ENCODE measurements at places on chromosomes 16 and 17.

GRCh38 chr17:27362909-27363308, 69.0 kb downstream of the WSB1 start:
- DNase-seq = no peak

DNA sequence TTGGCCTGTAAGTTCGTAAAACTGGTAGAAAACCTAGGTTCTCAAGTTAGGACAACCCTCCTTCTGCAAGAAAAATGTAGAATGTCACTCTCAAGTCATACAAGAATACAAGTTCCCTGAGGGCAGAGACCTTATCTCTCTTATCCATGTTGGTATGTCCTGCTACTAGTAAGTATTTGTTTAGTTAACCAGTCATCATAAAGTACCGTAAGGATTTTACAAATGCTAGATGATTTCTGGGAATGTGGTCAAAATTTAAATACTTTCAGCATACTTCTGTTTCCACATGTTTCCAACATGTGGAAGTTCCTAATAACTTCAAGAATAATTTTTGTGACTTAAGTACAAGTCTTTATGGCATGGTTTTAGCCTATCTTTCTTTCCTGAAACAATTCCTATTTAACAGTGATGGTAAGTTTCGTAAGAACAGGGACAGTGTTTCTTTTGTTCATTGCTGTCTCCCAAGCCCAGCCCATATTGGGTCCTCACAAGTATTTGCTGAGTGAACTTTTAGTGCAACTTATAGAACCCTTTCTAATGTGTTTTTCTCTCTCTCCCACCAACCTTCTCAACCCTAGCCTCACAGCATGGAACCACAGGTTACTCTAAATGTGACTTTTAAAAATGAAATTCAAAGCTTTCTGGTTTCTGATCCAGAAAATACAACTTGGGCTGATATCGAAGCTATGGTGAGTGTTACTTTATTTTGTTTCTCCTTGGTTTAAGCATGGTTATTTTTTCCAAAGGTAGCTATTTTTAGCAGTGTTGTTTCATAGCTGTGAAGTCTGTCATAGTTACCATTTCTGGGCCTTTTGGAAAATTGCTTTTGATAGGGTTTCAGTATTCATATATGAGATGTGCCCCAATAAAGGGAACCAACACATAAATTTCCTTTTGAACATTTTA, 4.5 kb downstream of the NBR1 start:
- peak; percentile 77 for DNase-seq

DNA sequence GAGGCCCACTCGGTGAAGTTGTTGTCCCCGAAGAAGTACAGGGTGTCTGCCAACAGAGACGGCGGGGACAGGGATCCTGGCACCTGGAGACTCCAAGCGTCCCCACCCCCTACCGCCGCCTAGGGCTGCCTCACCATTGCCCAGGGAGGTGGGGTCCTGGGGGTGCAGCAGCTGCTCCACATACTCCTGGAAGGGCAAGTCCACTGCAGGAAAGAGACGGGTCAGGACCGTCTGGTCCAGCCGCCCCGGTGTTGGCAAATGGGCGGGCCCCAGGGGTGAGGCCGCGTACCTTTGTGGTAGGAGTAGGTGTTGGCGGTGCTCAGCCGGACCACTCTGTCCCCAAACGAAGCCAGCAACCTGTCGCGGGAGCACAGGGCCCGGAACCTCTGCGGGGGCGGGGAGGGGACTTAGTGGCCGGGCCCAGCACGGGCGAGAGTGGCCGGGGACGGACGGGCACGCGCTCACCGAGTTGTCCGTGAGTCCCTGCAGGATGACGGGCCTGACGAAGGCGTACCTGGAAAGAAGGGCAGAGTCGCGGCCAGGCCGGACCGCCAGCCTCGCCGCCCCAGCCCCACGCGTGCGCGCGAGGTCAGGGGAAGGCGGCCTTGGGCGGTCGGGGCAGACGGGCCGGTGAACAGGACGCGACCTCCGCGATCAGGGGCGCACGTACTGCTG, 601 bp downstream of the JMJD8 start:
- no peak for DNase-seq

DNA sequence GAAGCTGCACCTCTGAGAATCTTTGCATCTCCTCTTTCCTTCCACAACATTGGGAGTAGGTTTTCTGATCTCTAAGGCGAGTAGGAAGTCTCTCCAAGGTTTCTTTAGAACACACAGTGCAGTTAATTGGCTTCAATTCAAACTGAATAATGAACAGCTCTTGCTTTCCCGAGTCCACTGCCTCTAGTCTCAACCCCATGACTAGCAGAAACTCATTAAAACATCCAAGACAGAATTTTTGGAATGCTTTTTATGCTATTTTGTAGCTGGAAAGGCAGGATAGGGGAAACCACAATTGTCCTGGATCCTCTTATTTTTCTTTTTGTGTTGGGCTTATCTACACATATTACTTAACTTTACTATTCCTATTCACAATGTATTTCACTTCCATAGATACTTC, 206.6 kb downstream of the CDH8 start:
- DNase-seq = peak; percentile 56

- no peak for DNase-seq
These were observed 182.3 kb downstream of the SHISA9 start for GRCh38 chr16:13083681-13084080.

GRCh38 chr17:7515911-7516610, 31.9 kb downstream of the POLR2A start:
- no peak for DNase-seq

- DNase-seq = no peak
These were observed 68.5 kb downstream of the WWP2 start for GRCh38 chr16:69830534-69831211.

GRCh38 chr17:45145035-45145389, 3.3 kb upstream of the HEXIM1 start:
- no peak for DNase-seq

- DNase-seq = no peak
These were observed 136.5 kb upstream of the ADAMTS18 start for GRCh38 chr16:77571115-77571862.

DNA sequence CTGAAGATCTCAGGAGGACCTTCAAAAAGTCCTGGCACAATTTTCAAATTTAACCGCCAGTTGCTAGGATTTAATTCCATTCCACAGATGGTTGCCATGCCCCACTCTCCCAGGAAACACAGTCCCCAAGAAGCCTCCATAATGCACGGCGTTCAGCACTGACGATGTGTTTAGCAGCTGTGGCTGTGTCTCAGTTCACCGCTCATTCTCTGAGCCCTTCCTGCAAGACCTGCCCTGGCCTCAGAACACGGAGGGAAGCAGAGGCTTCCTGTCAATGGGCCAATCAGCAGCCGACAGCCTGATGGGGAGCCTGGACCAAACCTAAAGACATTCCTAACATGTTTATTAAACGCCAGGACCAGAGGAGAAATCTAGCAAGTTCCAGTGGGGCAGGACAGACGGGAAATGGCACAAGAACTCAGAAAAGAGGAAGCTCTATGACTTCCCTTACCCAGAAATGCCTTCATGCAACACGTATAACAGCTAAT, 4.9 kb downstream of the MYLK3 start:
- DNase-seq = peak; percentile 56

GRCh38 chr16:8108991-8109509, 481.3 kb downstream of the TMEM114 start:
- no peak for DNase-seq

DNA sequence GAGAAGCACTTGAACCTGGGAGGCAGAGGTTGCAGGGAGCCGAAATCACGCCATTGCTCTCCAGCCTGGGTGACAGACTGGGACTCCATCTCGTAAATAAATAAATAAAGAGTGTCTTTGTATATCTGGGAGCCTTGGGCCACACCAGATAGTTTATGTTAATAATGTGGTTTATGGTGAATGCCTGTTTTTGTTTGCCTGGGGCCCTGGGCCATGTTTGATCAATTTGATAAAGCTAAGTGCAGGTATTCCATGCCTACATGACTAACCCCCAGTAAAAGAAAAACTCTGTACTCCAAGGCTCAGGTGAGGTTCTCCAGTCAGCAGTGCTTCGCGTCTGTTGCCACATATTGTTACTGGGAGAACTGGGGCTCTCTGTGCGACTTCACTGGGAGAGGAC, 15.1 kb downstream of the SCIMP start:
- DNase-seq = no peak

GRCh38 chr17:68701046-68701445, 99.9 kb upstream of the FAM20A start:
- no peak for DNase-seq

DNA sequence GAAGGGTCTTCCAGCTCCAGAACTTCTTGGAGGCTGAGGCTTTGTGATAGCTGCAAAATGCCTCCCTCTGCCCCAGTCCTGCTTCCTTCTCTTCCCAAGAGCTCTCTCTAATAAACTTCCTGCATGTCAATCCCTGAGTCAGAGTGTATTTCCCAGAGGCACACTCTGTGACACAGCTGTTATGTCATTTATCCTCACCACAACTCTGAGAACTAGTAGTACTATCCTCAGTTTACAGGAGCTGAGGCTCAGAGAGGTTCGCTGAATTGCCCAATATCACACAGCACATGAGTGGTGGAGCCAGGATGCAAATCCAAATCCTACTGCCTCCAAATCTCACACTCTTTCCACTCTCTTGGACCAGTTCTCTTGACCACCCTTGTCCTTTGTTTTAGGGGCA, 20.0 kb downstream of the UNC45B start:
- peak; percentile 12 for DNase-seq

DNA sequence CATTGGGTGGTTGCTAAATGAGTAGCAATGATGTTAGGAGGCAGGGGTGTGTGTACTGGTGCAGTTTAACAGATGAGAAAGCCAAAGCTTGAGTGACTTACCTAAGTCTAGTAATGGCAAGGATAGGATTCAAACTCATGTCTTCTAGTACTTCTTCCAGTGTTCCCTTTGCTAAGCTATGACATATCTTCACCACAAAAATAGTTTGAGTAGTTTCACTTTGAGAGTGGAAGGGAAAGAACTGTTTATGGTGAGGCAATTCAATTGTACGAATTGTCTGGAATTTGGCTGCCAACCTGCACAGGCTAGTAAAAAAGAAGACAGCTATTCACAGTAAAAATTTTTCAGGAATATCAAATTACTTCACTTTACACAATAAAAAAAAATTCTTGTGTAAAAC, 138.0 kb downstream of the NLK start:
- DNase-seq = peak; percentile 25

DNA sequence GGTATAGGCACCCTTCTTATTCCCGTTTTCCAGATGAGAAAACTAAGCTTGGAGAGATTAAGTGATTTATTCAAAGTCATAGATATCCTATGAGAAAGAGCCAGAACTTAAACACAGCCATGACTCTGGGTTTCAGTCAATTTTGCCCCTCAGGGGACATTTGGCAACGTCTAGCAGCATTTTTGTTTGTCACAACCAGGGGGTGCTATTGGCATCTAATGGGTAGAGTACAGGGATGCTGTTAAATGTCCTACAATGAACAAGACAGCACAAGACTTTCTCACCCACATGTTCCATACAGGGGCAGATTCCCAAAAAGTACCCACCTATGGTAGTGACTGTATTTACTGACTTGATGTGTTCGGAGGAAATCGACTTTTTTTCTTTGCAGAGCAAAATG, 4.8 kb upstream of the SHISA9 start:
- peak; percentile 20 for DNase-seq

- DNase-seq = no peak
These were observed 34.8 kb upstream of the XYLT2 start for GRCh38 chr17:50311112-50311460.

- no peak for DNase-seq
These were observed 5.4 kb downstream of the ABR start for GRCh38 chr17:1174263-1174880.

DNA sequence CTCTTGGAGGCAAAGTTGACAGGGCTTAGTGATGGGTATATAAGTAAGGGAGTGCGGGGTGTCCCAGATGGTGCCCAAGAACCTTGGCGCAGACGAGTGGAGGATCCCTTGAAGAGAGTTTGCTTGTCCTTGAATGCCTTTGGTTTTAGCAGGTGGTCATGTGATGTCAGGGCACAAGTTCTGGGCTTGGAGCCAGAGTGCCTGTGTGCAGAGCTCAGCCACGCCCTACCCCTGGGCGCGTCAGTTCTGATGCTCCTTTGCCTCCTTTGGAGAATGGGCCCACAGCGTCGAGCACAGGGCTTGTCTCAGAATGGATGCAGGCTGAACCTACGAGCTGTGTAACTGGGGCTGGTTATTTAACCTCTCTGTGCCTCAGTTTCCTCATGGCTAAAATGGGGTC, 412.2 kb upstream of the EEF2KMT start:
- no peak for DNase-seq

- DNase-seq = no peak
These were observed at the start of gene CHP2 for GRCh38 chr16:23754594-23755483. Gene CHP2 (plus strand): TSS chr16:23755026. CDS start chr16:23755050, 24 bp downstream.

- peak; percentile 42 for DNase-seq
These were observed 329.2 kb downstream of the PMP22 start for GRCh38 chr17:14935845-14936485.

DNA sequence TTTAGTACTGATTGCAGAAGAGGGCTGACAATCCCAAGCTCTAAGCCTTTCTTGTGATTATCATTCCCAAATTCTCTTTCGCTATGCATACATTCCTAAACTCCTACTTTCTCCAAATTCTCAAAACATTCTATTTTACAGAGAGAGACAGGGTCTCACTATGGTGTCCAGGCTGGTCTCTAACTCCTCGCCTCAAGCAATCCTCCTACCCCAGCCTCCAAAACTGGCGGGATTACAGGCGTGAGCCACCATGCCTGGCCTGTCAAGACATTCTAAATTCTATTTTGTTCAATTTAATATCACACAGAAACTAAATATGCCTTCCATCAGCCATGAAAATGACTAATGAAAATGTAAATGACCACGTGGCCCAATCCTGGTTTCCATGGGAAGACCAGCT, 39.8 kb downstream of the ANKRD11 start:
- DNase-seq = no peak

GRCh38 chr17:53543472-53543871, 279.3 kb upstream of the KIF2B start:
- DNase-seq = no peak

GRCh38 chr16:13680021-13680889, 239.7 kb upstream of the ERCC4 start:
- DNase-seq = no peak

DNA sequence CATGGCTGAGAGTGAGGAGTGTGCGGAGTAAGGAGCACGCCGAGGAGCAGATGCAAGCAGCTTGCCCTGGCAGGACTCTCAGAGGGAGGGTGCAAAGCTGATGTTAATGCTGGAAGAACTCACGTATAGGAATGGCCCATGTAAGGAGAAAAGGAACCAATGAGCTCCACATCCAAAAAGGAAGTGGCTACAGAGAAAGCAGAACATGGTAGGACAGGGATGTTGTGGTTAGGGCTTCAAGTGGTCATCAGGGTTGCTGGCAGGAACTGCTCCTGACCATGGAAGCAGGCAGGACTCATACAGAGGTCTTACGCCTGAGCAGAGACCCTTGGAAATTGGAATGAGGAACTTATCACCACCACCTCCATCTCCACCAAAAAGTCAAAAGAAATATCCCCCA, 5.2 kb downstream of the MYO1D start:
- DNase-seq = no peak

GRCh38 chr17:29089601-29090044, 46.7 kb downstream of the PIPOX start:
- no peak for DNase-seq

GRCh38 chr16:12411516-12411915, 392.2 kb downstream of the CPPED1 start:
- no peak for DNase-seq

- no peak for DNase-seq
These were observed 17.5 kb downstream of the UNC13D start for GRCh38 chr17:75826561-75827307.

All from fibroblast of skin of abdomen (primary cell).